ENCODE measurements at places on chromosomes 7 and 10.

DNA sequence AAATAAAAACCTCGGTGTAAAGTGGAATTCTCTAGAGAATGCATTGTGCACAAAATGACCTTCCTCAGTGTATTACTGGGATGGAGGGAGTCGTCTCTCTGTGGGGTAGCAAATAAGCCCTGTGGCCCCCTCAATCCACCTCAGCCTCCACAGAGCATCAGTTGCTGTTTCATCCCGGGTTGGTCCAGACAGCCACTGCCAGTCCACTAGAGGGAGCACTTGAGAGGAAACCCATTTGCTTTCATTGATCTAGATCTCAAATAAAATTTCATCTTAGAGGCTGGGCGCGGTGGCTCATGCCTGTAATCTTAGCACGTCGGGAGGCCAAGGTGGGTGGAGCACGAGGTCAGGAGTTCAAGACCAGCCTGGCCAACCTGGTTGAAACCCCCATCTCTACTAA is 1128.7 kb downstream of the CNTNAP2 start:
- no peak for DNase-seq

- DNase-seq, result peak; percentile 85
These were observed at the start of gene ZNF394 for GRCh38 chr7:99499721-99500636. Gene ZNF394 (minus strand): TSS chr7:99500281. CDS start chr7:99500093, 188 bp downstream.

DNA sequence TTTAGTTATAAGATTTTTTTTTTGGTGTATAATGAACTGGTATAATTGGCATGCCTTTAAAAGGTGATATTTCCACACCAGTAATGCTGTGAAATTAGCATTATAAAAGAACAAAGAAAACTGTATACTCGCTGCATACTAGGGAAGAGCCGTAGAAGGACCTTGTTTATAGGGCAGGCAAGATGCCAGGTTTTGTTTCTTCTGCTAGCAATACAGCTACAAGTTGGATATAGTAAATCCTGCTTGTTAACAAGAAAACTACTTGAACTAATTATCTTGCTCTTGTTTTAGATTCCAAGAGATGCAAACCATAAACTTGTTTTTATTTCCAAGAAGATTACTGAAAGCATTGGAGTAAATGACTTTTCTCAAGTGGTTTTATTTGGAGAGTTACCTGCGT is 1.9 kb downstream of the DNAH11 start:
- DNase-seq, result no peak

DNA sequence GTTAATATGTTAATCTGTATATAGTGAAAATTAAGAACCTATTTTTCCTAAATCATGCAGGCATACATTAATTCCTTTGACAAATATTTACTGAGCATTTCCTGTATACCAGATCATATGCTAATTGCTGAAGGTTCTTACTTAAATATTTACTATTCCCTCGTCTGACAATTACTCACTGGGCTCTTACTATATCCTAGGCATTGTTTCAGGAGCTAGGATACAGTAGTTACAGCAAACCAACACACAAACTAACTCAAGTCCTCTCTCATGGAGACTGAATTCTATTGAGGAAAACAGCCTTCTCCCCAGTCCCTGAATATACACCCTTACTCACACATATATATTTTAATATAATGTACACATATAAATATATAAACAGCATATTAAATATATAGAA is 786.0 kb downstream of the NRG3 start:
- DNase-seq, result no peak

GRCh38 chr7:111662386-111662785 is 100.1 kb upstream of the IMMP2L start:
- no peak for DNase-seq

DNA sequence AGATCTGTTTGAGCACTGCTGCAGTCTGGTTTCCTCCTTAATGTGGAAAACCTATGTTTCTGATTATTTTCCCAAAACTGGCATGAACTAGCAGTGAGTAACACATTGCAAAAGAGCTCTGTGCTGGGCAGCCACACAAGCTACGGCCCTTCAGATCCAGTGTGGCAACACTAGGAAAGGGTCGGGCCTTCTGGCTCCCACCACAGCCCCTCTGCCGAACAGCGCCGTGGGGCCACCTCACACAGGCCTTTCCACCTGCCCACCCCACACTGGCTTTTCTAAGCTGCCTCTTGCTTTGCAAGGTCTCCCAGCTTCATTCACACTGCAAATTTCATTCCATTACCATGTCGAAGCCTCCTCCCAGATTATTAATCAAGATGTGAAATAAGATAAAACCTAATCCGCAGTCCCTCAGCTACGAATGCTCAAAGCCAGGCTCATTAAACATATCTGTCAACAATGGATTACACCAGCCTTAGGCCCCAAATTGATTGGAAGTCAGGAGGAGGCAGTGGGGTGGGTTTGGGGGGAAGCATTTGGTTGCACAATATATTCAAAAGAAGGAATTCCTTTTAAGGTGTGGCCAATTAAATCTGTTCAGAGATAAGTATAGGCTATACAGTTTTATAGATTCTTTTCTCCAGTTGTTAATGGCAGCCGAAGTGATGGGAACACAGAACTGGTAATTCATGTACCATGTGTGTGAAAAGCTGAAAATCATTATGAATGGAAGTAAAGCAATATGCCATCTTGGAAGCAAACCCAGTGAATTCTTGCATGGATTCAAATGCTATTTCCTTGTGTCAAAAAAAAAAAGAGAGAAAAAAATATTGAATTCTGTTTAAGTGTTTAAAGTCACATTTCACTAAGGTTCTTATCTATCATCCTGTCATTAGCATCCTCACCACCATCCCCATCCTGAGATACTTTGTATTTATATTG is 223.7 kb downstream of the MTERF1 start:
- DNase-seq, result no peak

GRCh38 chr7:15397922-15398760 is 163.7 kb downstream of the AGMO start:
- DNase-seq, result no peak

GRCh38 chr7:50854831-50855230 is 72.1 kb upstream of the GRB10 start:
- no peak for DNase-seq

DNA sequence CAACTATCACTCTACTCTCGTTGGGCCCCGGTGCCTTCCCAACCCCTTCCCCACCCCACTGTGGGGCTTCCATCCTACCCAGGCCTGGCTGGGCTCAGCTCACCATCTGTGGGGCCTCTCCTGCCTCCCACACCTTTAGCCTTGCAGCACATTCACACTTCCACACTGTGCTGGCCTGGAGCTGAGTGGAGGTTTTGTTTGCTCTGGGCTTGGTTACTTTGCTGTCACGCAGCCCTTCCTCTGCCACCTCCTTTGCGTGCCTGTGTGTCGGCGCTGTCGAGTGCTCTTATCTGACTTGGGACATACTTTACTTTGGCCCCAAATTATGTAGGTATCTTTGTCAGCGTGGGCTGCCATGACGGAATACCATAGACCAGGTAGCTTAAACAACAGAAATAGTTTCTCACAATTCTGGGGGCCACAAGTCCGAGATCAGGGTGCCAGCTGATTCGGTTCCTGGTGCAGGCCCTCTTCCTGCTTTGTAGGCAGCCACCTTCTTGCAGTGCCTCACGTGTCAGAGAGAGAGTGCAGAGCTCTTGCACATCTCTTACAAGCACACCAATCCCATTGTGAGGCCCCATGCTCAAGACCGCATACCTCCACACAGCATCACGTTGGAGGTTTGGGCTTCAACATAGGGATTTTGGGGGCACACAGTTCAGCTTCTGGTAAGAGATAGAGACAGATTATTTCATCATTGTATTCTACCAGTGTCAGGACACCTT is 89.0 kb downstream of the CUL1 start:
- DNase-seq, result no peak

DNA sequence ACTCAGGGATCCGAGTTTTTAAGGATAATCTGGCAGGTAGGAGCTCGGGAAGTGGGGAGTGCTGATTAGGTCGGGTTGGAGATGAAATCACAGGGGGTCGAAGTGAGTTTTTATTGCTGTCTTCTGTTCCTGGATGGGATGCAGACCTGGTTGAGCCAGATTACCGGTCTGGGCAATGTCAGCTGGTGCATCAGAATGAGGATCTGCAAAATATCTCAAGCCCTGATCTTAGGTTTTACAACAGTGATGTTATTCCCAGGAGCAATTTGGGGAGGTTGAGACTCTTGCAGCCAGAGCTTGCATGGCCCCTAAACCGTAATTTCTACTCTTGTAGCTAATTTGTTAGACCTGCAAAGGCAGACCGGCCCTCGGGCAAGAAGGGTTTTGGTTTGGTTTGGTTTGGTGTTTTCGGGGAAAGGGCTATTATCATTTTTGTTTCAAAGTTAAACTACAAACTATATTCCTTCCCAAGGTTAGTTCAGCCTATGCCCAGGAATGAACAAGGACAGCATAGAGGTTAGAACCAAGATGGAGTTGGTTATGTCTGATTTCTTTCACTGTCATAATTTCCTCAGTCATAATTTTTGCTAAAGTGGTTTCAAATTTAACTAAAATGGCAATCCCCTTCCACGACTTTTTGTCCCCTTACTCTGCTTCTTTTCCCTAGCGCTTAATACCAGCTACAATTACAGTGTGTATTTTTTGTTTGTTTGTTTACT is 20.6 kb upstream of the PIK3CG start:
- no peak for DNase-seq

GRCh38 chr10:97210543-97210960 is 24.8 kb upstream of the SLIT1 start:
- peak; percentile 39 for DNase-seq

- no peak for DNase-seq
These were observed 113.5 kb downstream of the KLF6 start for GRCh38 chr10:3671386-3671955.

- no peak for DNase-seq
These were observed 86.2 kb downstream of the ZNF365 start for GRCh38 chr10:62460393-62460792.

GRCh38 chr10:119335671-119336353 is 128.4 kb downstream of the GRK5 start:
- DNase-seq, result no peak

GRCh38 chr10:130466271-130466997 is 330.2 kb downstream of the GLRX3 start:
- DNase-seq, result no peak

DNA sequence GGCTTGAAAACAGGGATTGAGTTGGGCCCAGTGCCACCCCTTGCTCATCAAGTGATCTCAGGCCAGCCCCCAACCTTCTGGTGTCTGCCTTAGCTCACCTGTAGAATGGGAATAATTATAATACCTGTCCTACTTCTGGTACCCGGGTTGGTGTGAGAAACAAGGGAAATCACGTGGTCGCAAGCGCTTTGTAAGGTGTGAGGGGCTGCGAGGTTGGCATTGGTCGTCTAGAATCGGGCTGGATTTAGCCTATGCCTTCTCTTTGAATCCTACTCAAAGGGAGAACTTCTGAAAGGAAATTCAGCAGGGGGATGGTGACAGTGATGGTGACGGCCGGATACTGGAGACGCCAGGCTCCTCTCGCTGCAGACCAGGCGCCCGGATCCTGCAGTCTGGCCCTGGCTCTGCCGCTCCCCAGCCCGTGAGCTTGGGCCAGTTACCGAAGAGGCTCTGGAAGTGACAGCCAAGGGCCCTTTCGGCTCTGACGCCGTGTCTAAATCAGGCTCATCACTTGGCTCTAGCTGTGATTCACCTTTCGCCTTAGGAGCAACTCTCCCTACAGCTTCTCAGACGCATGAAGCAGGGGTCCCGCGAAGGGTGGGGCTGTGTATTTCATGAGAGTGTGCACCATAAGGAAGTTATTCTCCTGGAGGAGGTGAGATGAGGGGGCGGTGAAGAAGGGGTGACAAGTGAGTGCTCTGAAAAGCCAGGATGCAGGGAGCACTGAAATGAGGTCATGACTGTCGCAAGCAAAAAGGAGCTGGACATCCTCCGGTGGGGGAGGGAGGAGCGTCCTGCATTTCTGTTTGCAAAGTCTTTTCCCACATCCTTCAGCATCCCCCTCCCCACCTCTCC is 4.0 kb upstream of the CREB5 start:
- DNase-seq, result no peak

DNA sequence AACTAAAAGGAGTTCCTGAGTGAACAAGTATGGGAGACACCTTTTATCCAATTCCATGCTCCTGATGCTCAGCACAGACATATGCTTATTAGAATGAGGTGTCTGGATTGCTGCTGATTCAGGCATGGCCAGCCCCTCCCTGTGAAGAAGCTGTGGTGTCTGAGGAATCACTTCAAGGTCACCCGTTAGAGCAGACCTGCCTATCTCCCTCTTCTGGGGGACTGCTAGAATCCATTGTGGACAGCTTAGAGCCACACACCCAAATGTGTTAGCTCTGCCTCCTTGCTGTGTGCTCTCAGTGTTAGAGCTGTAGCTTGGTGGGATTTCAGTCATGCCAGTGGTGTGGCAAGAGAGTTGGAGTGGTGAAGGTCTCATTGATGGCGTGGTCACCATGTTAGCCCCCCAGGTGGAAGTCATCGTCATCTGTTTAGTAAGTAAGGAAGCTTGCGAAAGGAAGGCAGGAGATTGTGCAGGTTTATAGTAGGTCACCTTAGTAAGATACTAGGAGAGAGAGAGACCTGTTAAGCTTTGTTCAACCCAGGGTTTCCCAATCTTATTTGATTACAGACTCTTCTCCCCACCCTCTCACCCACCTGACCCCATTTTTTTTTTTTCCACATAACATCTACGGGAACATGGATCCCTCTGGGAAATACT is 12.8 kb downstream of the PRXL2A start:
- no peak for DNase-seq

- no peak for DNase-seq
These were observed 117.1 kb downstream of the KMT2E start for GRCh38 chr7:105131033-105131656.

DNA sequence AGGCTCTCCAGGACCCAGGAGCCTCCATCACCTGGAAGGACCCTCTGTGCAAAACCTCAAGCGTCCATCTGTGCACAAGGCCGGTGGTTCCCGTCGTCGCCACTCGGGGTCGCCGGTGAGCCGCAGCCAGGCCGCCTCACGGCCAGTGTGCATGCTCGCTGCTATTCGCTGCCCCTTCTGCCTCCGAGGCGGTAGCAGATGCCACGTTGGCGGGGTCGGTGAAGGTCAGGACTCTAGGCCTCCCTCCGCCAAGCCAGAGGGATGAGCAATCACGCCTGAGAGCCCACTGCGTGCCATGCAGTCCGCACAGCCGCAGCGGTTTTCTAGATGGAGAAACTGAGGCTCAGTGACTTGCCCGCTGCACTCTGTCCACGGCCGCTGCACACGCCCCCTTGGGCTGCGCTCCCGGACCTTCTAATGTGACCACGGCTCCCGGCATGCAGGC is 5.7 kb downstream of the UPK3B start:
- DNase-seq, result no peak

- DNase-seq, result no peak
These were observed 83.6 kb downstream of the WDFY4 start for GRCh38 chr10:48768144-48768766.

- no peak for DNase-seq
These were observed 2.2 kb upstream of the LRRC27 start for GRCh38 chr10:132329565-132330485.

Data from activated CD4-positive, CD25-positive, alpha-beta regulatory T cell treated with anti-CD3 and anti-CD28 coated beads, Interleukin-2, amount 50 U/mL, for 16 hours (primary cell).